ENCODE measurements at places on chromosomes 5 and 9. TPM values are rescaled to one million over a fixed set of nuclear protein-coding genes. Genes with fewer than 3 reads are reported as not detected.

Gene ICE1
- 21.7 TPM for total RNA-seq

Gene ANKRD33B
- total RNA-seq, result 1.3 TPM

Gene CCDC152
- total RNA-seq, result 1.1 TPM

Gene ANKRD31
- total RNA-seq, result 0.19 TPM

Gene BHMT
- under 0.01 TPM for total RNA-seq

Gene GMCL2
- not detected for total RNA-seq

Gene KCNV2
- not detected for total RNA-seq

Gene TUT7
- 42.3 TPM for total RNA-seq

Gene FOXD4L6
- total RNA-seq, result not detected

Gene RHOBTB3
- 284 TPM for total RNA-seq

Gene TAF11L10
- total RNA-seq, result not detected

Gene IARS1
- 314 TPM for total RNA-seq

Gene GADD45G
- 0.38 TPM for total RNA-seq

Gene ELL2
- 61.7 TPM for total RNA-seq

Gene CD180
- total RNA-seq, result not detected

Gene GAS1
- total RNA-seq, result 3.8 TPM

Gene NMUR2
- not detected for total RNA-seq

Gene RAD17
- 14.0 TPM for total RNA-seq

Gene MCIDAS
- not detected for total RNA-seq

Gene PLPP7
- total RNA-seq, result 19.4 TPM

Gene LCNL1
- total RNA-seq, result 0.85 TPM

Gene SLC34A3
- not detected for total RNA-seq

Gene SLC4A9
- total RNA-seq, result not detected

Gene FAT2
- under 0.01 TPM for total RNA-seq

Gene AQP7
- total RNA-seq, result not detected

Gene CDH12
- not detected for total RNA-seq

Gene PTGS1
- 71.3 TPM for total RNA-seq

Gene GFI1B
- total RNA-seq, result not detected

Gene SPATA31A3
- not detected for total RNA-seq

Gene LURAP1L
- total RNA-seq, result 6.1 TPM

Gene PTPN3
- total RNA-seq, result 2.3 TPM

Gene NRG2
- 0.56 TPM for total RNA-seq

Gene PCSK1
- 2.3 TPM for total RNA-seq

Gene CATSPER3
- total RNA-seq, result not detected

Gene KCNMB1
- 0.19 TPM for total RNA-seq

Gene TNFAIP8
- total RNA-seq, result 32.6 TPM

Gene G3BP1
- total RNA-seq, result 331 TPM

Gene LCN15
- not detected for total RNA-seq

Gene SPINK6
- total RNA-seq, result not detected

Gene TSSK1B
- under 0.01 TPM for total RNA-seq

Gene TMEM232
- 4.8 TPM for total RNA-seq

Gene RUSC2
- 24.8 TPM for total RNA-seq

Gene ENTPD8
- not detected for total RNA-seq

Data from regular cardiac myocyte (primary cell).